Cardiac muscle cell (in vitro differentiated cells and primary cell): ENCODE measurements at places on chromosomes 16 and 17.
A peak's percentile ranks its signal among the peaks of the same experiment; 100 is the strongest.

DNA sequence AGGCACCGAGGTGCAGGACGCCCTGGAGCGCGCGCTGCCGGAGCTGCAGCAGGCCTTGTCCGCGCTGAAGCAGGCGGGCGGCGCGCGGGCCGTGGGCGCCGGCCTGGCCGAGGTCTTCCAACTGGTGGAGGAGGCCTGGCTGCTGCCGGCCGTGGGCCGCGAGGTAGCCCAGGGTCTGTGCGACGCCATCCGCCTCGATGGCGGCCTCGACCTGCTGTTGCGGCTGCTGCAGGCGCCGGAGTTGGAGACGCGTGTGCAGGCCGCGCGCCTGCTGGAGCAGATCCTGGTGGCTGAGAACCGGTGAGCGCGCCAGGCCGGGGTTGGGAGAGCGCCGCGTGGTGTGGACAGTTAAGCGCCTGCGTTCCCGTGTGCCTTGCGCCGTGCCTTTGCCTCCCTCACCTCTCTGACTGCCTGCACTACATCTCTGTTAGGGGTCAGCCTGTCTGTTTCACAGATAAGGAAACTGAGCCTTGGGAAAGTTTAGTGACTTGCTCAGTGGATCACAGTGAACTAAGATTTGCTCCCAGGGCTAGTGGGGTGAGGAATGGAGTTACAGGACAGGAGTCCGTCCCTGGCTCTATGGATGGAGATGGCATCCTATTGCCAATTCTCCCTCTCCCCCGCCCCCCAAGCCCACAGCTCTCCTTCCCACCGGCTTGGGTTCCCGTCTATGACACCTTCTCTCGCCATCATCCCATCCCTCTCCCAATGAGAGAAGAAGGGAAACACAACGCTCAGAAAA, 880 bp downstream of the SARM1 start:
- no peak for DNase-seq

- DNase-seq: peak; percentile 75
Measured at GRCh38 chr17:32927724-32928585, at the start of gene TMEM98. TSS of gene TMEM98 (plus strand) at chr17:32928153. CDS start at chr17:32931529, 3,376 bp downstream.

- DNase-seq: no peak
Measured at GRCh38 chr17:76597156-76598003, 11.7 kb upstream of the ST6GALNAC2 start.

- no peak for DNase-seq
Measured at GRCh38 chr17:44361292-44362260, 2.1 kb downstream of the FAM171A2 start.

DNA sequence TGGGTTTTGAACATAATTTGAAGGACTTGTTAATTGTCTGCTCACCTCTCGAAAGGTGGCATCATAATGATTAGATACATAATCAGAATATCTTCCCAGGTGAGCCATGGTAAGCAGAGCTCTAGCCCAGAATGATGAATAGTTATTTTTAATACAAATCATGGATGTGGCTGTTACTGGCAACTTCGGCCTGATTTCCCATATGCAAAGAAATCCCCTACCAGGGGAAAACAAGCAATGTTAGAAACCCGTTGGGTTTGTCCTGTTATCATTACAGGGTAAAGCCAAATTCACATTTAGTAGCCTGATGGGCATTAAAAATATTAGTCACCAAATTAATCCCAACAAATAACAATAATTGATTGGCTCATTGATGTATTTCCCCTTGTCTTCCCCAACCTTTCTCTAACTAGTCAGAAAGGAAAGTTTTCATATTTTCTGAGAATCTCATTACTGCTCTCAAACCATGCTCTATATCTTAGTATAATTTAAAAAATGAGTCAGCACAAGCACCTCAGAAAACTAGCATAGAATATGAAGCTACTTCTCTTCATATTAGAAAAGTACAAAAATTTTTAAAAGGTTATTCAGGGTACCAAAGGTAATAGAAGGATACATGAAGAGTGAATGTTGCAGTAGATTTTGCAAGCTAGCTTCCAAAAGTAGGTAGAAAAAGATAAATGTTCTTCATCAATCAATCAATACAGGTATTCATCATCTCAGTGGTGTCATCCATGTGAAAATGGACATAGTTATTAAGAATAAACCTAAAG, 5.0 kb downstream of the STAT5B start:
- no peak for DNase-seq

DNA sequence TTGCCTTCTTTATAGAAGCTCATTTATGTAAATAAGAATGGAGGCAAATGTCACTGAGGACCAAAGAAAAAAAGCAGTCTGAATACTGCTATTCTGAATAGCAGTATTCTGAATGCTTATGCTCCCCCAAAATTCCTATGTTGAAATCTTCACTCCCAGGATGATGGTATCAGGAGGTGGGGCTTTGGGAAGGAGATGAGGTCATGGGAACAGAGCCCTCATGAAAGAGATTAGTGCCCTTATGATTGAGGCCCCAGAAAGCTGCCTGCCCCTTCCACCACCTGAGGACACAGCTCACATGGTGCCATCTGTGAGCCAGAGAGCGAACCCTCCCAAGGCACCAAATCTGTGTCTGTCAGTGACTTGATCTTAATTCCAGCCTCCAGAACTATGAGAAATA, 28.8 kb downstream of the HEATR6 start:
- DNase-seq: no peak

DNA sequence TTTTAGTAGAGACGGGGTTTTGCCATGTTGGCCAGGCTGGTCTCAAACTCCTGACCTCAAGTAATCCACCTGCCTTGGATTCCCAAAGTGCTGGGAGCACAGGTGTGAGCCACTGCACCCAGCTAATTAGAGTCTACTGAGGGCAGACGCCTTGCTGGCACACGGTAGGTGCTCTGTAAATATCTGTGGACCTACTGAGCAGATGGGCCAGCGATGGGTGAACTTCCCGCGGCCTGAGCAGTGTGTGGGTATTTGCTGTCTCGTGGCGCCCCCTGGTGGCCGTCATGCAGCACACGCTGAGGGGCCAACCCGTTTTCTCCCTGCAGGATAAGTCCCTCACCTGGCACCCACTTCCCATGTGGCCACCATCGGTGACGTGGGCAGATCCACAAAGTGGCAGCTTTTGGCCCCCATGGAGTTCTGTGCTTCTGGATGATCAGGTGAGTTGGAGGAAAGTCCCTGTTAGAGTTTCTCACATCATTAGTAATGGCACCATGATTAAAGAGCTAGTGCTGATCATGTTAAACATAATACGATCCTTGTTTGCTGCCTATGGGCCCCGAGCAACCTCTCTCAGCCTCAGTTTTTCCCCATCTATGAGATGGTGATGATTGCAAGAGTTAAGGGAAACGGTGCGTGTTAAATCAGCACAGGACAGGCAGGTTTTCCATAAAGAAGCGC, 40.7 kb downstream of the ZDHHC7 start:
- peak; percentile 85 for DNase-seq

DNA sequence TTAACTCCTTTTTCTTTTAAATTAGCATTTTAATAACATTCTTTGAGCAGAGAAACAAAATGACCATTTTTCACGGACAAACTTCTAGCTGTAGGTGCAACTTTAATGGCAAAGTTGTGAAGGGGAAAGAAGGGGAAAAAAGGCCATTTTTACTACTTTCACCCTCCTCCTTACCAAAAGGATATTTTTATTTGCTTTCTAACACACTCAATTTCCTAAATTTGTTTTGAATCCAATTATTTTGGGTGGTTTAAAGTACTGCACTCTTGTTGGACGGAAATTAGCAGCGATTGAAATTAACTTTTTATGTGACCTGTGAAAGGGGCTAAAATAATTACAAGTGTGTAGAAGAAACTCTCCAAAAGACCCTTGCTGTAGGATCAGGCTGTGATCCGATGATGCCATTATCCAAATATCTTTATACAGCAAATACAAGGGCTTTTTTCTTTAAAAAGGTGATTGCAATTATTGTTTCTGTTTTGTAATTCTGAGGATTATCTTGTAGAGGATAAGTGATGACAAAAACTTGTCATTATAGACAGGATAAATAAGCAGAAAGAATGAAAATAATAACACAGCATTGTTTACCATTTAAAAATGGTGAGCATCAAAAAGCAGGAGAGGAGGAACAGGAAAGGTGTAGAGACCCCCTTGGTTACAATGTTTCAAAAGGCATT, 42.4 kb downstream of the SNX11 start:
- no peak for DNase-seq

DNA sequence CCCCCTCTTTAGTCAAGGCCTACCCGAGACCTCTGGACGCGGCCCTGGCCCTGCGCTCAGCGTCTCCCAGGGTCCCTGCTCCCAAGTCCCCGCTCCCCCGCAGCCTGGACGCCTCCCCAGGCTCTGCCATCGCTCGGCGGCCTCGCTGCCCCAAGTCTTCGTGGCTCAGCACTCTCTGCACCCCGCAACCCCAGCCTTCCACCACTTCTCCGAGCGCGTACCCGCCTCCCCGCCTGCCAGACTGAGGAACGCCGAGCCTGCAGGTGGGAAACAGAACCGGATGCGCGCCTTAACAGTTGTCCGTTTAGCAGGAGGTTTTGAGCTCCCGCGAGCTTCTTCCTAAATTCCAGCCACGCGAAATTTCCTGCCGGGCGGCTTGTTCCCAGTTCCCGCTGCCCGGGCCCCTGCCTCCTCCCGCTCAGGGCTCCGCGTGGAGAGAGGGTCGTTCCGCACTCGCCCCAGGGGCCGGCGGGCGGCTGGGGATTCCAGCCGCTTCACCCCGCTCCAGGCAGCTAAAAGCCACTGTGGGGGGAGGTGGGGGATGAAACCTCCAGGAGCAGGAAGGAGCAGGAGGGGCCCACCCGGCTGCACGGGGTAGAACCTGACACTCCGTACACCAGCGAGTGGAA, 87.7 kb downstream of the KCNJ12 start:
- DNase-seq: peak; percentile 3

DNA sequence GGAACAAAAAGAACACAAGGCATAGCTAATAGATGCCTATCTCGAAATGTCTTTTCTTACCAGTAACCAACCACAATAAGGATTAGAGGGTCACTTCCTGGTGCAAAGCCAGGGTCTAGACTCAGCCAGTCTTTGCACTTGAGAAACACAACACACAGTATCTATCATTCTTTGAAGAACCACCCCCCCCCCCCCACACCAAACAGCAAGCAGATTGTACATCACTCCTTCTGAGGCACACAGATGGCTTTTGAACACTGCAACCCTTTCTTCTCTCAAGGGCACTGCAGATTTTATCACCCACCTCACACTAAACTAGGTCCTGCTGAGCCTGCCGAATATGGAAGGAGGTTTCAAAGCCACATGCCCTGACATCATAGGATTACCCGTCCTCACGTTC, 145.6 kb downstream of the AATF start:
- DNase-seq: no peak

DNA sequence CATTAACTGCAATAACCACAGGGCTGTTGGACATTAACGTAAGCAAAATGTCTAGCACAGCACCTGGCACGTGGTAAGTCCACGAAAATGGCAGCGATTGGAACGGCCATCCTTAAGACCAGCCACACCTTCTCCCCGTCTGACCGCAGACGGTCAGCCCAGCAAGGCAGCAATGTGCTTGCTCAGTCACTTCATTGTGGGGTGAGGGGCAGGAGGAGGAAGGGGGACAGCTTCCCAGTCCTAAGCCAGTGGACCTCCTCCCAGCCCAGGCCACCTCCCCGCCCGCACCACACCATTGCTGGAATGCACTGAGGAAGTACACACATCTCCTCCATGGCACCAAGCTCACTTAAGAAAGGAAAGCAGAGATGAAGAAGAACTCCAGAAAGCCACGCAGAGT, 8.6 kb upstream of the MYLK3 start:
- DNase-seq: no peak

DNA sequence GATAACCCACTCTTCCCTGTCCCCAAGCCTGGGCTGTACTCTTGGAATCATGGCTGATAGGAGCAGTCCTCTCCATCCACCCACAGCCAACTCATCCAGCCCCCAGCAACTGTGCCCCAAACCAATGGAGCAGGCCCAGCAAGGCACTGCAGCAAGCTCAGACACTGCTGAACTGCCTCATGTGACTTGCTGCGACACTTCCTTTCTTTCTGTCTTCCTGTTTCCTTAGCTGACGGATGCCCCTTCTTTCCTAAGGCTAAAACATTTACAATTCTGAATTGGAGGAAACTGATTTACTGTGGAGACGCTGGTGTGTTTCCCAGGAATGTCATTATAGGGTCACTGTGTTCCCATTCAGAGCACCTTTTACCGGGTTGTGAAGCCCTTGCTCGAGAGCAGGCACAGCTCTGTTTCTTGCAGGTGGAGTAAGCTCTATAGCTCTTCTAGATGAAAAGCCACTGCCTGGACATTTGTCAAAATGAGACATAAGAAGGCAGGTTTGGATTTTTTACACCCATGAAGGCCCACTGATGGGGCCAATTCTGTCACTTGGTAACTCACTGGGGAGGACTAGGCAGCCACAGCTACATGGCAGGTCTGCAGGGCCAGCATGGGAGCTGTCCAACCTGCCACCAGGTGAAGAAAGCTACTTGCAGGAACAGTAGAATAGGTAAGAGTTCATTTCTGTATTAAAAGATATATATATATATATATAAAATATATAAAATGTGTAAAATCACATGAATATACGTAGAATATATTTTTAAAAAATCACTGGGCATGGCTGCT, 27.4 kb downstream of the TMEM11 start:
- DNase-seq: no peak

DNA sequence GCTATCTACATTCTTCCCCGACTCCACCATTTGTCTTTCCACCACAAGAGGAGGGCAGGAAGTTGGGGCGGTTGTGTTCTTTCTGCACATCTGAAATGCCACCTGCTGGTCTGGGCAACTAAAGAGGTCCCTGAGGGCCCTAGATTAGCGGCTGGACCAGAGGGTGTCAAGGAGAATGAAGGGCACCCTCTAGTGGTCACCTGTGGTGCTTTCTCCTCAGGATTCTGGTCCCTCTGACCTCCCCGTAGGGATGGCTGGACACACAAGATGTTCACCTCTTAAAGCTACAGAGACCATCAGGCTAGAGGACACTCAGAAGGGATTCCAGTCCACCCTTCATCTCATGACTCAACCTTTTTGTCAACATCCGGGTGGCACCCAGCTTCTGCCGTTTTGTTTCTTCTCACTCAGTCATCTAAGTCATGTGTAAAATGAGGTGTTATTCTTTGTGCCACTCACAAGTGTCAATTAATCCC, 2.9 kb upstream of the SCIMP start:
- DNase-seq: peak; percentile 51

DNA sequence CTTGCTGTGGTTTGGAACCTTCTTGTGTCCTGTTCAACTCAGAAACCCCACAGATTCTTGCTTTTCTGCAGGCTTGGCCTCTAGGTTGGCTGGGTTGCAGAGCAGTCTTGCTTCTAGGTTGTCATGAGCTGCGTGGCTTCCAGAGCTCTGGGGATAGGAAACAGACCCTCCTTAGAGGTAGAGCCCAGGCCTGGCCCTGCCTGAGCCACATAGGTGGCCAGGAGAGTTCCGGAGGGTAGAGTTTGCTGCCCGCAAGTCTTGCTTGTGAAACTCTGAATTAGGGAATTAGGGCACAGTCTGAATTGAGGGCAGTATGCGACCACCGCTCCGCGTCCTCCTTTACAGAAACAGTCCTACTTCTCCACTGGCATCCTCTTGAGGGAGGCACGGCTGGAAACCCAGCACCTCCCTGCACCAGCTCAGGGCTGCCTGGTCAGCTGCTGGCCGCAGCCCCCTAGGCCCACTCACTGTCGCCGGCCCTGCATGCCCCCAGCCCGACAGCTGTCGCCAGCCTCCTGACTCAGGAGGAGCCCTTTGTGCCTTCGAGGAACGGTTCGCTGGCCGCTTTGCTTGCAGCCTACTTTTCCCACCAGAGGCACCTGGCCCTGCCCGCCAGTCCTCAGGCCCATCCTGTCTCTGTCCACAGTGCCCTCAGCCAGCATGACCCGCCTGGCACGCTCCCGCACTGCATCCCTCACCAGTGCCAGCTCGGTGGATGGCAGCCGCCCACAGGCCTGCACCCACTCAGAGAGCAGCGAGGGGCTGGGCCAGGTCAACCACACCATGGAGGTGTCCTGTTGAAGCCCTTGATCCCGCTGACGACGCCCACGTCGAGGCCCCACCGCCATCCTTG, 4.3 kb upstream of the SETD6 start:
- no peak for DNase-seq
